ENCODE measurements at places on chromosomes 2 and 18. TPM values are rescaled to one million over a fixed set of nuclear protein-coding genes. Genes with fewer than 3 reads are reported as not detected.

ALS2 gene
- 16.6 TPM for total RNA-seq

REEP1 gene
- 0.73 TPM for total RNA-seq

PLGLB1 gene
- 4.4 TPM for total RNA-seq

STEAP3 gene
- total RNA-seq: 12.4 TPM

SERPINB11 gene
- not detected for total RNA-seq

KLHL41 gene
- total RNA-seq: 1.2 TPM

SLC16A14 gene
- 13.7 TPM for total RNA-seq

GRCh38 chr2:50922506-50922905, 109.4 kb downstream of the NRXN1 start:
- H3K36me3 ChIP-seq: no peaks in the 10 kb centered on the region
- no peaks in the 10 kb centered on the region for H3K27me3 ChIP-seq
- H3K4me3 ChIP-seq: no peak overlapping the region
- H3K4me1 ChIP-seq: no peaks in the 10 kb centered on the region
- no peak for DNase-seq

DNA sequence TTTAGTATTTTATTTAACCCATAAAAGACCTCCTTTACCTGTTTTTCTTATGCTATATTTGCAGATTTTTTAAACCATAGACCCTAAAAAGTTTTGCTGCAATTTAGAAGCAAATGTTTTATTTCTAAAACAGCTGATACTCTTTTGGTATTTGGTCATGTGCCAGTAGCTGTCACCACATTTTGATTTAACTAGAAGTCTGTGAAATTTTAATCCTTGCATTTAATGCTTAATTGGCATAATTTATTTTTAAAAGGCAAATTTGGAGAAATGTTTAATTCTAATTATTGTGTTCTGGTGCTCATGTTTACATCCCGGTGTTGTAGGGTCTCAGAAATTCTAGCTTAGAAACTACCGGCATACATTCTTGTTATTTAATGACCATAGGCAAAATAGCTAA, 111.8 kb downstream of the TTC27 start:
- no peak overlapping the region for H3K4me3 ChIP-seq
- H3K4me1 ChIP-seq: no peaks in the 10 kb centered on the region
- no peaks in the 10 kb centered on the region for H3K36me3 ChIP-seq

GRCh38 chr2:58494071-58494501, 253.0 kb upstream of the FANCL start:
- H3K4me3 ChIP-seq: no peak overlapping the region
- no peaks in the 10 kb centered on the region for H3K36me3 ChIP-seq
- DNase-seq: no peak

GRCh38 chr2:60336442-60337141, 216.9 kb downstream of the BCL11A start:
- H3K27ac ChIP-seq: no peak overlapping the region
- DNase-seq: no peak
- H3K36me3 ChIP-seq: no peaks in the 10 kb centered on the region
- H3K27me3 ChIP-seq: no peaks in the 10 kb centered on the region
- H3K4me1 ChIP-seq: no peaks in the 10 kb centered on the region

DNA sequence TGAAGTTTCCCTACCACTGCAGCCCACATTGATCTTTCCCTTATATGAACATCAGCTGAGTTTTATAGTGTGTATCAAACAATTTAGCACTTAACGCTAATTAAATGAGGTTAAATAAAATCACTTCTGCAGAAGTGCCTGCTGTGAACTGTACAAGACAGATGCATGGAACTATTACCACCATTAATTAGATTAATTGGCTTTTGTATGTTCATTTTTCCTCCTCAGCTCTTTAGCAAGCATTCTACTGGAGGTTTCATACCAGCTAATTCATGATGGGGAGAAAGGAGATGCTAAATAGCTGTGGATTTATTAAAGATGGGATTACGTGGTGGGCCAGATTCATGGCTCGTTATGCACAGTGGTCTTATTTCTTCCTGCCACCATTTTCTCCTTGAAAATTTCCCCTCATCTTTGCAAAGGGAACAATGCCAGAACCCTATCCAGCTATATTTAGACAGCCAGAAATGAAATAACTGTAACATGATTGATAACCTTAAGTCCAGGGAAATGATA, 96.7 kb downstream of the CNTNAP5 start:
- no peak overlapping the region for H3K4me3 ChIP-seq
- H3K4me1 ChIP-seq: no peaks in the 10 kb centered on the region
- H3K36me3 ChIP-seq: no peaks in the 10 kb centered on the region
- no peak overlapping the region for H3K27ac ChIP-seq
- H3K27me3 ChIP-seq: no peaks in the 10 kb centered on the region
- DNase-seq: no peak

DNA sequence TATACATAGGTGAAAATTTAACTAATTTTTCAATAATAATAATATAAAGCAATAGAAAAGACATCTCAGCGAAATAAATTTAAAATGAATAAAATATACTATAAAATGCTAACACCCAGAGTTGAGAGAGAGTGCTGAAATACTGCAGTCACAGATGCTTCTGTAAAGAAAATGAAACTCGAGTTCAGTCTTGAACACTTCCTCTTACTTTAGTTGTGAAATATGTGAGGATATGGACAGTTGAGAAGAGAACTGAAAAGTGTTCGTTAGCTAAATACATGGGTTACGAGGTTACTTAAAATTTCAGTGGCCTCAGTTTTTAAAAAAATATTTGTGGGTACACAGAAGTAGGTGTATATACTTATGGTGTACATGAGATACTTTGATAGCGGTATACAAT, 106.8 kb downstream of the DNAH7 start:
- DNase-seq: no peak
- H3K4me3 ChIP-seq: no peak overlapping the region
- no peaks in the 10 kb centered on the region for H3K4me1 ChIP-seq
- H3K27ac ChIP-seq: no peak overlapping the region
- H3K27me3 ChIP-seq: no peaks in the 10 kb centered on the region

- no peak overlapping the region for H3K27ac ChIP-seq
- H3K4me3 ChIP-seq: no peak overlapping the region
- peaks cover 12% of the 10 kb centered on the region for H3K4me1 ChIP-seq
- no peaks in the 10 kb centered on the region for H3K27me3 ChIP-seq
Observed at GRCh38 chr2:36461039-36461681, 105.6 kb downstream of the CRIM1 start.

DNA sequence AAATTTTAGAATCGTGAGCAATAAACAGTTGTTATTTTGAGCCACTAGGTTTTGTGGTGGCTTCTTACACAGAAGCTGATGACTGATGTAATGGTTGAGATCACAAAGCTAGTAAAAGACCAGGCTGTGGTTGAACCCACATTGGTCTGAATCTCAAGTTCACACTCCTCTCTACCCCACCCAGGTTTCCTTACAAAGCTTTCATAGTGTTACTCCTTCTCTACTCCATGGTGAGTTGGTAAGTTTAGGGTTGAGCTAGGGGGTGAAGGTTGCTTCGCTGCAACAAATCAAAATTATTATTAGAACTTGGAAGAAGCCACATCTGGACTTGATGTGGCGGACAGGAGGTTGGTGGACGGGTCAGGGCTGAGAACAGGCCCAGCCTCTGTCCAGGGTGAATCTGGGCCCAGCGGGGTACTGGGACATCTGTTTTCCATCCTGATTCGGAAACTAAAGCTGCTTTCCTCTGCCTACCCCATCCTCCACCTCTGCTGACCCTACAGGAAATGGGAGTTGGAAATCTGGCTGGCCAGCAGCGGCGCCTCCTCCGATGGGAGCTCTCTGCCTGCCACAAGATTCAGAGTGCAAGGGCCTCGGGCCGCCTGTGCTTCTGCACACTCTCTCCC, 86.3 kb downstream of the ZFP36L2 start:
- H3K4me3 ChIP-seq: no peak overlapping the region
- no peaks in the 10 kb centered on the region for H3K36me3 ChIP-seq
- no peaks in the 10 kb centered on the region for H3K27me3 ChIP-seq
- H3K27ac ChIP-seq: no peak overlapping the region

DNA sequence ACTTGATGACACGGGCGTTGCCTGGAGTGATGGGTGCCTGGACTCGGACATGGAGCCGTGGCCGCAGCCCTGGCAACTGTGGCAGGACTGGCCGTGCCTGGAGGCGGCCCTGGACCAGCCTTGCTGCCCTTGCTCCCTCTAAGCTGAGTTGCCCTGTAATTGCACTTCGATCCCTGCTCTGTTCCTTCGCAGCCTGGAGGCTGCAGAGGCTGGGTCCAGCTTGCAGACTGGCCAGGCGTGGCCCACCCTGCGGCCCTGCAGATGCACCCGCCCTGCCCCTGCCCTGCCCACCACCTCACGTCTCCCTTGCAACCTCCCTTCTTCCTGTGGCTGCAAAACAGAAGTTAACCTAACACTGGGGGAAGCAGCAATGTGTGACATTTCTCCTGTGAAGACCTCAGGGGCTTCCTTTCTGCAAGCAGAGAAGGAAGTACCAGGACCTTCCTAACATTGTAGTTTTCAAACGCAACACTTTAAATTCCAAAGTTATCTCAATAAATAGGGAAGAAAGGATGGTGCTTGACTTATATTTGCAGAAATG, 174.6 kb upstream of the TPO start:
- peak overlapping the region; percentile 12 for H3K27ac ChIP-seq
- no peak for DNase-seq
- no peaks in the 10 kb centered on the region for H3K36me3 ChIP-seq
- no peak overlapping the region for H3K4me3 ChIP-seq
- H3K4me1 ChIP-seq: no peaks in the 10 kb centered on the region

GRCh38 chr2:133682347-133682746, 114.1 kb upstream of the NCKAP5 start:
- H3K27me3 ChIP-seq: no peaks in the 10 kb centered on the region
- DNase-seq: no peak
- H3K27ac ChIP-seq: no peak overlapping the region
- H3K4me1 ChIP-seq: no peaks in the 10 kb centered on the region
- no peaks in the 10 kb centered on the region for H3K36me3 ChIP-seq

GRCh38 chr2:12207491-12207890, 461.1 kb downstream of the LPIN1 start:
- no peaks in the 10 kb centered on the region for H3K27me3 ChIP-seq
- DNase-seq: no peak
- no peak overlapping the region for H3K27ac ChIP-seq
- H3K4me1 ChIP-seq: peaks cover 8% of the 10 kb centered on the region

DNA sequence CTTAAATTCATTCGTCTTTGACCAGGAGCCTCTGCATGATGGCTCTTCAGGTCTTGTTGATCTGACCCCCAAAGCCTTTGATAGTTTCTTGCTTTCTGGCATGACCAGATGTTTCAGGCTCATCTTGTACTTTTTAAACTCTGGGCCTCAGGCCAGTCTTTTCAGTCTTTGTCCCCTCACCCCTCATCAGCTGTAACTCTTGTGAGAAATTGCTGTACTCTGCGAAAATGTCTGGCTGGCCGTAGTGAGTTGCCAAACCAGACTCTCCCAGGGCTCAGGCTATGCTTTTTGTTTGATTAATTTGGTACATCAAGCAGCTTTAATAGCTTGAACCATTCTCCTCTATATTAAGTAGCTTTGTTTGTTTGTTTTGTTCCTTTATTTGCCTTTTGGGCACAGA, 75.9 kb downstream of the BABAM2 start:
- no peak overlapping the region for H3K4me3 ChIP-seq
- H3K27me3 ChIP-seq: no peaks in the 10 kb centered on the region

DNA sequence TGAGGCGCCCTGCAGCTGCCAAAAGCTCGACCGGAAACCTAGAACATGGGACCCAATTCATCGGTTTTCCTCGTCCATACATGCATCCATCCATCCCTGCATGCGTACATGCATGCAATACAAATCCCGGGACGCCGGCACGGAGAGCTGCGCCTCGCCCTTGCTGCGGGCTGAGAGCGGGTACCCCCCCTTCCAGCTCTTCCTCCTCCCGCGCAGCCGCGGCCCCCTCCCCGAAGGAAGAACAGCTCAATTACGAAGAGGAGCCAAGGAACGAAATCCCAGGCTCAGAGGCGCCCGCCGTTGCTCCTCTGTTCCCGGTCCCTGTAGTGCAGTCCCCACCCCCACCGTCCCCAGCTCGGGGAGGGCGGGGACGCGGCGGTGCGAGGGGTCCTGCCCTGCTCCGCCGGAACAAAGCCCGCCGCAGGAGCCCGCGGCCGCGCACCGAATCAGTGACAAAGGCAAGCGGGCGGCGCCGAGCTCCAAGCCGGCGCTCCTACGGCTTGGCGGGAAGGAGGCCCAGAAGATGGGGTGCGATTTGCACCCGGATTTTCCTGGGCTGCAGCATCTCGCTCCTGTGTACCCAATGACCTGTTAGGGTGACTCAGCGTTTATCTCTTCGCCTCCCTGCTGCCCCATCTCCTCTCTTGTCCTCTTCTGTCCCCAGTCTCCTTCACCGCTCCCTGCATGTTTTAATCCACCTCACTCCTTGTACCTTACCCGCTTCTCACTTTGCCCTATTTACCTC, 8.9 kb upstream of the POU3F3 start:
- H3K36me3 ChIP-seq: no peaks in the 10 kb centered on the region
- H3K27me3 ChIP-seq: no peaks in the 10 kb centered on the region
- no peak for DNase-seq
- no peak overlapping the region for H3K27ac ChIP-seq

DNA sequence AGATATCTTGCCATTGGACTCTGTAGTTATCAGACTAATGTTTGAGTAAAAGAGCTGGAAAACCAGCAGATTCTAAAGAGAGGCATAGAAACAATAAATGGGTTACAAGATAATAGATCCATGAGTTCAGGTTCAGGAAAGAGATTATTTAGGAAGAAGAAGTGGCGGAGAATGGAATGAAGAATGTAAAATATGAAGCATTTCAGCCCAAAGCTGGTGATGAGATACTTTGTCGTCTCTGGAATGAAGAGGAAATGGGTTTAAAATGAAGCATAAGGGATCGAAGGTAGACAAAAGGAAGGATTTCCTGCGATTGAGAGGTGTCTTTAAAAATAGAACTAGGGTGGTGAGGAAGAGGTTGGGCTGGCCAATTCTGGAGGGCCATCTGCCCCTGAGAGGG, 36.6 kb downstream of the BCL11A start:
- no peak for DNase-seq
- no peaks in the 10 kb centered on the region for H3K4me1 ChIP-seq
- H3K36me3 ChIP-seq: no peaks in the 10 kb centered on the region

- H3K4me1 ChIP-seq: peaks cover 2% of the 10 kb centered on the region
- H3K36me3 ChIP-seq: no peaks in the 10 kb centered on the region
- no peak for DNase-seq
- H3K27ac ChIP-seq: no peak overlapping the region
- no peaks in the 10 kb centered on the region for H3K27me3 ChIP-seq
Observed at GRCh38 chr2:105861200-105861599, 116.5 kb downstream of the NCK2 start.

GRCh38 chr2:172062402-172063004, 22.8 kb upstream of the DLX1 start:
- no peaks in the 10 kb centered on the region for H3K4me1 ChIP-seq
- H3K27ac ChIP-seq: no peak overlapping the region
- no peak for DNase-seq
- H3K27me3 ChIP-seq: no peaks in the 10 kb centered on the region
- H3K36me3 ChIP-seq: no peaks in the 10 kb centered on the region
- H3K4me3 ChIP-seq: no peak overlapping the region

DNA sequence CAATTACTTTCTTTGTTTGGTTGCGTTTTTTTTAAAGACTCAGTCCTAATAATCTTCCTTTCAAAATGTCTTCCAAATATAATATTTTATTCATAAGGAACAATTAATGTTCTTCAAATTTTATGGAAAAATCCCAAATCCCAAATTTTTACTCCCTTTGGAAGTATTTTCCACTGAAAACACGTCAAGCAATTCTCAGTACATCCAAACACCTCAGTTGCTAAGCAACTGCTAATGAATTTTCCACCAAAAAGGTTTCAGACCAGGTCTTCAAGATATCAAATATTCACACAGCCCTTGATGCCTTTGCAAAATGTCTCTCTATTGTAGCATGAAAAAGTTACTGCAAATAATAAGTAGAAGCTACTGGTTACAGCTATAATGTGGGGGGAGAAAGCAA, 140.1 kb downstream of the DSEL start:
- H3K27me3 ChIP-seq: no peaks in the 10 kb centered on the region
- H3K27ac ChIP-seq: no peak overlapping the region
- no peak for DNase-seq
- H3K4me1 ChIP-seq: no peaks in the 10 kb centered on the region
- H3K36me3 ChIP-seq: no peaks in the 10 kb centered on the region

All from ovary (tissue), 10 donors.